ENCODE measurements at places on chromosomes 16 and 17.

- no peak for DNase-seq
Observed at GRCh38 chr17:81582749-81583148, 30.6 kb upstream of the FAAP100 start.

DNA sequence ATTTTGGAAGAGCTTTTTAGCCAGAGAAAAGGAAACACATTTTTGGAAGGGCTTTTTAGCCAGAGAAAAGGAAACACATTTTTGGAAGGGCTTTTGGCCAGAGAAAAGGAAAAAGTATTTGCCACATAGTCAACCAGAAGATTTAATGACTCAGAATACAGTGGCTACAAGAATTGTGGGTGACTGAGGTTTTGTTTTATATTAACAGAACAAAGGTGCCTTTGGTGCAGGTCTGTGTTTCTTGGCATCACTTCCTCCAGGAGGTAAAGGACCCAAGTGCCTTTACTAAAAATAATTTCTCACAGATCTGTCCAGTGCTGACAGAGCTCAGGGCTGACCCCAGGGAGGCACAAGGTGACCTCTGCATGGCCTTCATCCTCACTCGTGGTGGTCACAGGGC lies 363.1 kb downstream of the CA10 start:
- no peak for DNase-seq

GRCh38 chr16:70610273-70611223 lies 35.8 kb upstream of the IL34 start:
- no peak for DNase-seq

GRCh38 chr16:49704586-49705155 lies 151.2 kb downstream of the ZNF423 start:
- DNase-seq = no peak

- no peak for DNase-seq
Observed at GRCh38 chr16:5668553-5668952, 571.0 kb upstream of the EEF2KMT start.

DNA sequence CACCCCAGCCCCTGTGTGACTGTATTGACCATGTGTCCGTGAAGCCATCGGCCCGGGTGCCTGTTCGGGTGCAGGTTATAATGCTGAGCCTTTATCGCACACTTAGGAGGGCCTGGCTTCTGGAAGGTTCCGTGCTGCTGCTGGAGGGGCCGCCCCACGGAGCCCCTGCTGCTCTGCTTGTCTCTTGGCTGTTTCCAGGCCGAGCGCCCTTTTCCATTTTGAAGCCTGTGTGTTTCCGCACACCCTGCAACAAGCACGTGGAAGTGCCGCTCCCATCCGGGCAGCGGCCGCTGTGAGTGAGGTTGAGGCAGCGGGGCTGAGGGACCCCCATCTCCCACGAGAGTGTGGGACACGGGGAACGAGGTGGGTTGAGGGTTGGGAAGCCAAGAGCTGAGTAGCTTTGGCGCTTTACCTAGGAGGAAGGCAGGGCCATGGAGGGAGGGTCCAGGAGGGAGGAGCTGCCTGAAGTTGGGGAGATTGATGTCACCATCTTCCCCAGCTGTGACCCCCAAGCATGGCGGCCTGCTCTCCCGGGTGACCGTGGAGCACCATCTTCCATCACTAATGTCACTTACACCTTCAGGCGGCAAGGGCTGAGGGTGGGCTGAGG lies 200.1 kb upstream of the GSE1 start:
- DNase-seq = no peak
